ENCODE measurements at places on chromosomes 16 and 17.

DNA sequence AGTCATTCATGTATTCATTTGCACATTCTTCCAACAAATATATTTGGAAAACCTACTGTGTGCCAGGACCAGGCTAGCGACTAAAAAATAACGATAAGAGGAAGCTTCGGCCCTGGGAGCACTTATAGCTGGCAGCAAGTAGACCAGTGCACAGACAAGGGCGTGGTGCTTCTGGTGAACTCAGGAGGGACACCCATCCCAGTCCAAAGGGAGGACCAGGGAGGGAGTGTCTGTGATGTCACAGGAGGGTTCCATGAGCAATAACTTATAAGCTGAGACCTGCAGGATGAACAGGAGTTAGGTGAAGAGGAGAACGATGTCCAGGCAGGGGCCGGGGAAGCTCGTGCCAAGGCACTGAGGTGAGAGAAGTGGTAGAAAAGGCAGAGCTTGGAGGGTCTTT is 17.4 kb upstream of the PHOSPHO1 start:
- DNase-seq = no peak

DNA sequence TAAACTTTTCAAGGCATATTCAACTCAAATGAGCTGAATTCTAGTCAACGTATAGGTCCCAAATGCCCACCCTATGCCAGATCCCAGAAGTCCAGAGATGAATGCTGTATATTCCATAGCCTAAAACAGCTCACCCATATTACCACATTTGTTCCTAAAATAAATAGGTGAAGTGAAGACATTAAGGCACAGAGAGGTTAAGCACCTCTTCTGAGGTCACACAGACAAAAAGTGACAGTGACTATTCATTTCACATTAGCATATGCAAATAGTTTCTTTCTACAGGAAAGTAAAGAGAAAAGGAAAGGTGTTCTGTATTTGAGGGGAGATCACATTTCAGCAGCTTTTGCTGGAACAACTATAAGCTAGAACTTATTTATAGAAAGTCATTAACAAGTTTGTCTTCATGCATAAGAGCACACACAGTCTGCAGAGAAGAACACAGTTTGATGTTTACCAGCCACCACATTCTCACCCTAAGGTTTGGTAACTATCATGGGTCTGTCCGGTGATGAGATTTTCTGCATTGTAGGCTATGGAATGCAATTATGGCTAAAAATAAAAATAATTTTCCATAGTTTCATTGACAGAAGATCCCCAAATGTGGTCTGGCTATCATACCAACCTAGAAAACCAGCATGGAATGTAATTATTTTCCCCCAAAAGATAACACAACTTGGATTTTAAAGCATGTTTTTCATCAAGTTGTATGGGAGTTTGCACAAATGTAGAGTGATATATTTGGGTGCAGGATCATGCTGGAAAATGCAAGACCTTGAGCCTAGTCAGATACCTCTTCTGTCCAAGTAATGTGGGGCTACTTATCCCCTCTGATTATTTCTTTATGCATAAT is 402.1 kb downstream of the UTP18 start:
- DNase-seq = no peak

DNA sequence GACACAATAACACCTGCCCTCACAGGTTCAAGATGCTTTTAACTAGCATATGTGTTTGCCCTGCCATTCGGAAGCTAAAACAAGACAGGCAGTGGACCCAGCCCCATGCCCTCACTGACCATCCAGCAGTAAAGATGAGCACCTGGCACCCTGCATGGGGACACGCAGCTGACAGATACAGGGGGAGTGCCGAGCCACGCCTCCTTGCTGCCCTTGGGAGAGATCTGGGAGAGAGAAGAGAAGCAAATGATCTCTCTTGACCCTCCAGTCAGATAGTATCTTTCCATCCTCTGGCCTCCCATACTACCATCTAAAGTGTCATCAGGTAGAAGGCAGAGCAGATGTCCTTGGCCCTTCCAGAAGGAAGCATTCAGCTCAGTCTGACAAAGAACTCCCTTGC is 40.6 kb upstream of the MYOCD start:
- DNase-seq = no peak

DNA sequence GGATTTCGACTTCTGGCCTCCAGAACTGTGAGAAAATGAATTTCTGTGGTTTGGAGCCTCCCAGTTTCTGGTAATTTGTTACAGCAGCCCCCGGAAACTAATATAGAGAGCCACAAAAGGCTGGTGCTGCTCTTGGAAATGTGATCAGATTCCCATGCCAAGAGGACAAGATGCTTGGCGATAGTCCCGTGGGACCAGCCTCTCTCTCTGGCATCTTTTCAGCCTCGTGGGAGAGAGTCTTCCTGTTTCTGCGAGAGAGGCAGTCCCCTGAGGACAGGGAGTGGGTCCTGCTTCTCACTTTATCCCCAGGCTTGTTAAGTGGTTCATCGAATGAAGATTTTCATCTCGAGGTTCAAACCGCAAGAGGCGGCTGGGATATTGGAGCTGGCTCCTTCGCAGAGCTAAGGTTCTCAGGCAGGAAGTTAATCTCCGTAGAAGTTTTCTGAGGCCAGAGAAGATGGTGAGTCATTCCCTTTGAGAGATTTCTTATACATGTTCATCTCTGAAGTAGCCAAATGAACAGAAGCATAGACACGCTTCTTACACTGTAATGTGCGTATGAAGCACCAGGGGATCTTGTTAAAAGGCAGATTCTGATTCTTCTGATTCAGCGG is 211.6 kb upstream of the SDK2 start:
- no peak for DNase-seq

DNA sequence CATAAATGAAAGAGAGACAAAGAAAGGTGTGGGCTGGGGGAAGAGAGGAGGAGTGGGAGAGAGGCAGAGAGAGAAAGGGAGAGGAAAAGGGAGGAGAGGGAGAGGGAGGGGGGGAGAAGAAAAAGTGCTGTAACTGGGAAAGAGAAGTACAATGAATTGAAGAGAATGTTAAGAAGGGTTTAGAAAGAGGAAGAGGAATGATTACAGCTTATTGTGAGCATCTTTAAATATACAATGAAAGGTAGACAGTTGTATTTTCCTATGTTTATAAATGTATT is 229.1 kb upstream of the PMFBP1 start:
- DNase-seq = no peak

DNA sequence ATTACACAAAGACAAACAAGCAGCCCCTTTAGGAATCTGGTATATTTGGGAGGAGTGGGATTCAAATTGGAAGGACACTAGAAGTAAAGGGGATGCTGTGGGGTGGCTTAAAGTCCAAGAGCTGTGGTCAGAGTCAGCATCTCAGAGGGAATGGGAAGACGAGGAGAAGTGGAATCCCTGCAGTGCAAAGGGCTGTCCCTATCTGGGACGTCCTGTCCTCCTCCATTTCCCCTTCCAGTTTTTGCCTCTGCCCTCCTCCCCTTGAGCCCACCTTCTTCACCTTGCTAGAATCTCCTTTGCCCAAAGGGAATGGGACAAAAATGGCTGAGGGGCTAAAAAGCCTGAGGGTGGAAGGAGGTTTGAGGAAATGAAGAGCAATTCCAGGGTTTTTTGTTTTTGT is 4.2 kb upstream of the PLXDC1 start:
- DNase-seq = no peak

- DNase-seq = no peak
Measured at GRCh38 chr16:77570574-77570973, 135.7 kb upstream of the ADAMTS18 start.

DNA sequence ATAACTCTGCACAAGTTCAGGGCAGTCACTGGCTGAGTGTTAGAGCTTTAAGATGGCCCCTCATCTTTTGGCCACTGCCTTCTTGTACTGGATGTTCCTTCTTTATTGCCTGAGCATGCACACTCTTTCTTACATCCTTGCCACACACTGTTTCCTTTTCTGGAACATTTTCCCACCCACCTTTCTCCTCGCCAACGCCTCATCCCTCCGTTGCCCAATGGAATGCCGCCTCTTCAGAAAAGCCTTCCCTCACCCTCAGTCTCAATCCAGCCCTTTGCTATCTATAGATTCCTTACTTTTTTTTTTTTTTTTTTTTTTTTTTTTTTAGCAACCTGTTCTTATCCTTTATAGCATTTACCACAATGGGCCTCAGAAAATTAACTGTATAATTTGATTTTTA is 47.9 kb upstream of the RBFOX1 start:
- no peak for DNase-seq

DNA sequence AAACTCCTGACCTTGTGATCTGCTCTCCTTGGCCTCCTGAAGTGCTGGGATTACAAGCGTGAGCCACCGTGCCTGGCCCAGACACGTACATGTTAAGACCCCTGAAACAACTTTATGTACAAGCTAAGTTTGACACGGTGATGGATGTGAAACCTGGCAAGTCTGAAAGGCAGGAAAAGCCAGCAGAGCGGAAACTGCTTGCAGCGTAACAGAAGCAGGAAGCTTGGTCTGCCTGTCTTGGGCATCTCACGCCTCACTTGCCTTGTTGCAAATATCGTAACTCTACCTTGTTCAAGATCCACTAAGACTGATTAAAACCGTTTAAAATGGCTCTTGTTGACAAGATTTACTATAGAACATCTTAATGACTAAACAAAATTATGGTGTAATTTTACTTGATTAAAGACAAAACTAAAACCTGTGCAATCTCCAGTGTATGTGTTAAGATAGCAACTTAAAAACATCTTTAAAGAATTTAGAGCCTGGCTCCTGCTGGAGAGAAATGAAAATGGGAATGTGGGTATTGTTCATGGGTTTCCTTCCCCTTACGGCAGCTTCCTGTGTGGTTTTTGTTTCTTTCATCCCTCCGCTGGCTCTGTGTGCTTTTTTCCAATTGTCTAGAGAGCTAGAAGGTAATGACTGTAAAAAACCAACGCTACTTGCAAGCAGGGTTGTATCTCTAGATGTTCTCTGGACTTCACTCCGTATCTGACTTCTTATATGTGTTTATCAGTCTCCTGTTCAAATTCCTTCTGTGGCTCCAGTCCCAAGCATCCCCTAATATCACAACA is 477.6 kb downstream of the XYLT1 start:
- DNase-seq = peak; percentile 61

DNA sequence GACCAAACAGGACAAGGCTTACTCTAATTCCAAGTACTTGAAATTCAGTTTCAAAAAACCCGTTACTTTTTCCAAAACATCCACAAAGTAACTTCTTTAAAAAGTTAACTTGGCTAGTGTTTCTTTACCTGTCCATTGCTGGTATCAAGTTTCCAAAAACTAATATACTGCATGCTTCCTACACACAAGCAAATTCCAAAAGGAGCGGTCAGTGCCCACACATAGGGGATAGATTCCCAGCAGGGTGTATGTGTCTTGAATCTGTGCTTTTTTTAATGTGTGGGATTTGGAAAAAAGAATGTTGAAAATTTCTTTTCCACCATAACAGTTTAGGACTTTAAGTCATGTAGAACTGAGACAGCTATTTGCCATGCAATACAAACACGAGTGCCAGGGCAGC is 367.8 kb upstream of the SOX9 start:
- DNase-seq = no peak

- no peak for DNase-seq
Measured at GRCh38 chr16:49919327-49919726, 63.4 kb upstream of the ZNF423 start.

GRCh38 chr17:74383141-74383540 is 15.8 kb downstream of the GPR142 start:
- no peak for DNase-seq

DNA sequence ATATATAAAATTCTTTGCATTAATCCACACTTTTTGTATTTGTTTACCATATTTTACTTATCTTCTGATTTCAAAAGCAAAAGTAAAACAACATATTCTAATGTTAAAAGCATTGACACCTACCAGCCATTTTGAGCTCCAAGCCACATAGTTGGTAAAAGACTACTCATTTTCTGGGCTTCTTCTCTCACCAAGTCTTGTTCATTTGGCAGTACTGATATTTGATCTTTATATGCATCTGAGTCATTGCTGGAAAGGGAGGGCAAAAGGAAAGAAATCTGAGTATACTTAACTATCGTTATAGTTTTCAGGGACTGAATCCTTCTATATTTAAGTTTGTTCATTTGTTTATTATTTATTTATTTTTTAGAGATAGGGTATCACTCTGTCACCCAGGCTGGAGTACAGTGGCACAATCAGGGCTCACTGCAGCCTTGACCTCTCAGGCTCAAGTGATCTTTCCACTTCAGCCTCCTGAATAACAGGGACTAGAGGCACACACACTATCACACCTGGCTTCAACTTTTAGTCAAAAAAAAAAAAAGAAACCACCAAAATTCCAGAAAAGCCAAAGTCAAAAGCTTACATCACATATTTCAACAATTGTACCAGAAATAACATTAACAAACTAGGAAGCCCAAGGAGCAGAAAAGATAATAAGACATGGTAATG is 121.0 kb upstream of the TOB1 start:
- DNase-seq = no peak

- DNase-seq = no peak
Measured at GRCh38 chr17:27566671-27567562, 64.1 kb upstream of the LGALS9 start.

DNA sequence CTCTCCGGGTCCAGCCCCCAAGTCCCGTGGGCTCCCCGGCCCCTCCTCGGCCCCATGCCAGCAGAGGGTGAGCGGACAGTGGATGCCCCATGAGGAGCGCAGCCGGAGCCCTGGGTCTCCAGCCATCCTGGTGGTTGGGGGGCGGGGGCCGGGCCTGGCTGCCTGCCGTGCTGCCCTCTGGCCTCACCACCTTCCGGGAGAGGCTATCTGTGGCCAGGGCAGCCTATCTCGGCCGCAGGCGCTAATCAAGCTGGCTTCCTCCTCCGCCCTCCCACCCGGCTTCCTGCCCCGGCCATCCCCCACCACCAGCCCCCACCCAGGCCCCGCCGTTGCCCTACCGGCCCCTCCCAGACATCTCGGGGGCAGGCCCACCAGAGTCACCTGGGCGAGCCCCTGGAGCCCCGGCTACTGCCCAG is 46.8 kb downstream of the ZFPM1 start:
- DNase-seq = no peak

DNA sequence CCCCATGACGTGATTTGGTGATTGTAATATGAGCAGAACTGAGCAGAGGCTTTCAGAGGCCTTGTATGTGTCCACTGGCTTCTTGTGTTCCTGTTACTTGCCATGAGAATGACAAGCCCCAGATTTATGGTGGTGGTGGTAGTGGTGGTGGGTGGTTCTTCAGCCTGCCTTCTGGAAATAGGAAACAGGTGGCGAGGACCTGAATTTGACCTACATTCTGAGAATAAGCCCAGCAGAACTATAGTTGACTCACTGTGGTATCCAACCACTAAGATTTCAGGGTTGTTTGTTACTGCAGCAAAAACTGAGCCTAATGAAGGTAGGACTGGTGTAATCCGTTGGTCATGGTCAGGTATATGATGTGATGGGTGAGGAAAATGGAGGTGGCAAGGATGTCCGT is 93.0 kb downstream of the SHISA9 start:
- DNase-seq = no peak

- no peak for DNase-seq
Measured at GRCh38 chr17:20999044-20999573, 43.7 kb downstream of the USP22 start.

GRCh38 chr16:73605309-73605708 is 557.4 kb upstream of the ZFHX3 start:
- no peak for DNase-seq

DNA sequence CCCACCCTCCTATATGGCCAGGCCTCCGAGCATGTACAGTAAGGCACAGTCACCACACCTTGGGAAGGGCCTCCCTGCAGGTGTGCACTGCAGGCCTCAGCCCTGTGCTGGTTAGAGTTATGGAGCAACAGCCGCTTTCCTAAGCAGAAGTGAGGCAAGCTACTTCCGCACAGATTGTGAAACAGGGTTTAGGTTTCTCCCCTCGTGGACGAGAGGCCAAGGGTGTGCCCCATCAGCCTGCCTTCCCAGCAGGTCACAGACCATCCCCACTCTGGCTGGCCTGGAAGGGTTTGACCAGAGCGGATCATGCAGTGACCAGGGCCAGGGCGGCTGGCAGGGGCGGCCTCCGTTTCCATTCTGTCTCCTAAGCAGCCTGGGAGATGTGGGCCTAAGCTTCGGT is 4.7 kb downstream of the MSRB1 start:
- no peak for DNase-seq

Measured in activated CD4-positive, alpha-beta T cell treated with anti-CD3 and anti-CD28 coated beads, Interleukin-2, amount 10 ng/mL, durations not matched to agents 24 days and 14 days (primary cell).